ENCODE measurements at places on chromosomes 2 and 18. TPM values are rescaled to one million over a fixed set of nuclear protein-coding genes. Genes with fewer than 3 reads are reported as not detected.

- DNase-seq: no peak
Observed at GRCh38 chr18:45527891-45528290, 87.4 kb upstream of the SLC14A2 start.

GRCh38 chr18:48639772-48640432 lies 101.1 kb downstream of the CTIF start:
- DNase-seq: no peak

- no peak for DNase-seq
Observed at GRCh38 chr18:43012951-43013350, 102.5 kb downstream of the RIT2 start.

DNA sequence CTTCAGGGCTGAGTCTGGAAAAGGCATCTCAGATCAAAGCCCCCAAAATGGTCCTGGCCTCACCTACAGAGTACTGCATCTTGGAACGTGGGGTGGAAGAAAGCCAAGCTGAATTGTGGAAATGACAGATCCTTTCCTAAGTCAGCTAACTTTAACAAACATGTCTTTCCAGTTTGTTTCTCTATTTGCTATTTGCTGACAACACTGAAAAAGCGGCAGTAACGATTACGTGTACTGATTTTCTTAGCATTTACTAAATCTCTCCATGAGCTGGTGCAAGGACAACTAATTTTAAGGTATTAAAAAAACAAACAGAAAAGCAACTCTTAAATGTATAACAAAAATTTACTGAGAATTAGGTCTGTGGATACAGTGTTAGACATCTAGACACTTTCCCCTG lies 1.1 kb downstream of the HIBCH start:
- DNase-seq: no peak

- no peak for DNase-seq
Observed at GRCh38 chr2:26959331-26959730, 11.1 kb upstream of the MAPRE3 start.

DNA sequence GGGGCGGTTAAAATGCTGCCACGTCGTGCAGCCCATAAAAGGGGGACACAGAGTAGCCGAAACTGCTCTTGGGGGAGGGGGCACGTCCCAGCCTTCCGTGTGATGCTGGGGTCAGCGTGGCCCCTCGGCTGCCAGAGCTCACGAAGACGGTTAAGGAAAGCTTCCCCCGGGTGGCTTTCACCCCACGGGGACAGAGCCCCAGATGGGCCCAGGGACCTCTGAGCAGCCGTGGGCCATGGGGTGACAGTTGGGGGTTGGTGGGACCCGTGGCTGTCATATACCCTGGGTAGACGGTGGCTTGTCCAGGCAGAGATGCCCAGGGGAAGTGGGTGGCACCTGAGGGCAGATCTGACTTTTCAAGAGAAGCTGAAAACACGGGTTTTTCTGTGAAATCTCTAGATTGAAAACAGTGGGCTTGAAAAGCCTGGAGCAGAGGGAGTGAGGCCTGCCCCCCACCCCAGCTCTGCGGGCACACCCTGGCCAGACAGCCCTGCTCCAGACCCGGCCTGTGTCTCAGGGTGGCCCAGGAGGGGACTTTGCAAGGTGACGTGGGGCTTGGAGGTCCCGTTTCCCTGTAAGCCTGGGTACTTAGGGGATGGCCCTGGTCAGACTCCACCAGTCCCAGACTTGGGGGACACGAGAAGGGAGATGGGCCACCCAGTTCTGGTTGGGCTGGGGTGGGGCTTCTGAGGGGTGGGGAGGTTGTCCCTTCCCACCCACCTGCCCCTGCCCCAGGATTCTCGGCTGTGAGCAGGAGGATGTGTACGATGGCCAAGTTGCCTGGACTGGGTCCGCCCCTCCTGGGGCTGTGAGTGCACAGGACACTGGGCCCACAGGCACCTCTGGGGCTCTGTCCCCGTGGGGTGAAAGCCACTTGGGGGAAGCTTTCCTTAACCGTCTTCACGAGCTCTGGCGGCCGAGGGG lies 652 bp downstream of the NEU4 start:
- DNase-seq: peak; percentile 59

DNA sequence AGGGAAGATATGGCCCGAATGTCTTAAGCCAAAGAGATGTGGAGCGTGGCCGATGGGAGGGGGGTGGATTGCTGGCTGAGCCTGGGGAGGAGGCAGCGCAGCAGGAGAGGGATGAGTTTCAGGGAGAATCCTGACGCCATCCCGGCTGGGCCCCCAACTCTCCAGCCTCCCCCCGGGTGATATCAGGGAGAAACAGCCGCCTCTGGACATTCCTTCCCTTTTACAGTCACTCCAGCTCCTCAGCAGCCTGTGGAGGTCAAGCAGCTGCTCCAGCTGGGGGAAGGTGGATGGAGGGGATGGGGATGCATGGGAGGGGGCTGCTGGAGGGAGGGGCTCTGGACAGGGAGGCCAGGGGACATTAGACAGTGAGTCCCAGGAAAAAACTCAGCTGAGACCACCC lies 9.5 kb upstream of the DES start:
- DNase-seq: no peak

DNA sequence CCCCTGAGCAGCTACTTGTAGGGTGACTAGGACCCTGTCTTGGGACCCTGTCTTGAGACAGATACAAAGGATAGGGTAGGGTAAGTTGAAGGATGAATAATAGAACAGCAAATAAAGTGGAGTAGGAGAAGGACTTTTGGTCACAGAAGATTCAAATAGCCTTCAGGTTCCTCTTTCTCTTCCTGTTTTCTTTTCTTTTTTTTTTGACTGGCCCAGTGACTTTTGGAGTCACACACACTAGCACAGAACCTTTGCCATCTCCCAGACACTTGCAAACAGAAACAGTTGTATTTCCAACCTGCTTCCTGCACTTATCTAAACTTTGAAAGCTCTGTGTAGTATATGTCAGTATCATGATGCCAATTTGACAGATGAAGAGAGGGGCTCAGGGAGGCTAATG lies 108.2 kb downstream of the TDRD15 start:
- no peak for DNase-seq

DNA sequence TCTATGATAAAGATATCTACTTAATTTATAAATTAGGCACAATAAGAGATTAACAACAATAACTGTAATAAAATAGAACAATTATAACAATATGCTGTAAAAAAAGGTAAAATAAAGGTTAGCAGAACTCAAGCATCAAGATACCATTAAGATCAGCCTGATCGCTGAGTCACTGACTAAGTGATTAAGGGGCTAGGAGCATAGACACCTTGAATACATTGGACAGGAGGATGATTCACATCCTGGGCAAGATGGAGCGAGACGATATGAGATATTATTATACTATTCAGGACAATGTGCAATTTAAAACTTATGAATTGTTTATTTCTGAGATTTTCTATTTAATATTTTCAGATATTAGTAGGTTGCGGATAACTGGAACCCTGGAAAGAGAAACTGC lies 1277.8 kb upstream of the ZEB2 start:
- DNase-seq: no peak

- DNase-seq: no peak
Observed at GRCh38 chr2:217261452-217261851, 401.6 kb upstream of the TNP1 start.

DNA sequence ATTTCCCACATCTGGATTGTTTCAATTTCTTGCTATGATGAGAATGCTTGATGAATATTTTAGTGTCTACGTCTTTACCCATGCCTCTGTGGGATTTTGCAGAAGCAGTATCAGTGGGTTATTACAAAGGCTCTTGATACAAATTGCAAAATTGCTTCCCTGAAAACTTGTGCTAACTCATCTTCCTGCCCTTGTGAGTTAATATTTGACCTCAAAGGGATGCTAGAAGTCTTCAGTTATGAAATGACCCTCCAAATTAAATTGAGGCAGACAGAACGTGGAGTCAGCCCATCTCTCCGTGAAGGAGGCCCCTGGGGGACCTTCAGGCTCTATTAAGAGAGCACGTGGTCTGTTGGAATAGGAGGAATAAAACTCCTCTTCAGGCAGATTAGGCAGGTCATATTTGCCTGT lies 239.2 kb upstream of the HS6ST1 start:
- DNase-seq: no peak

GRCh38 chr2:203352604-203353255 lies 24.5 kb downstream of the ABI2 start:
- DNase-seq: no peak

DNA sequence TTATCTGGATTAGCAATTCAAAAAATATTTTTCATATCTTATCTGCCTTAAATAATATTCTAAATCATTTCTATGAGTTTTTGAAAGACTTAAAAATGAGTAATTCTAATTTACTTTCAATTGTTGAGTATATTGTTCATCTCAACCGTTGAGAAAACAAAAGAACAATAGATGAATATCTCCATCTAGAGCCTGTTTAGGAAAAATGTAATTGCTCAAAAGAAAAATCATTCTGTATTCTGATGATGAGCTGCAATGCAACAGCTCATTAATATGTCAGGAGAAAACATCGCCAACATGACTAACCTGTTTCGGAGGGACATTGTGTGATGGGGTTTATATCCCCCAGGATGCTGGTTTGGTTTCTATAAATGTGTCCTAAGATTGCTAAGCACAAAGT lies 417.6 kb downstream of the SUCLG1 start:
- DNase-seq: no peak

DNA sequence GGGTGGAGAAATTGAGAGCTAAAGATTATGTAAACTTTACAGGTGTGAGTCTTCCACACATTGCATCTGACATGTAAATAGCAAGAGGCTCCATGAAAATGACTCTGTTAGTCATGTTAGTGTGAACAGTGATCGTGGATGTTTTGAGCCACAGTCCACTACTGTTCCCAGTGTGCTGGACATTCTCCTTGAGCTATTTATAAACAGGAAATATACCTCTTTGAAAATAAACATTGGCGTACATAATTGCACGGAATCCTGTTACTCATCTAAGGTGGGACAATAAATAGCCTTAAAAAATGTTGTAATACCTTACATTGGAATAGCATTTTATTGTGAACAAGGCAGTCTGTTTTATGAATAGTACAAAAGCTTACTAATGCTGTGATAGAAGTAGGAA lies 37.0 kb downstream of the LIMS1 start:
- no peak for DNase-seq

The AMER3 gene
- total RNA-seq: not detected

The FZD7 gene
- 0.48 TPM for total RNA-seq

The DTNA gene
- 29.4 TPM for total RNA-seq

The C2orf92 gene
- 3.7 TPM for total RNA-seq

The DSG1 gene
- total RNA-seq: 0.43 TPM

The POTEC gene
- total RNA-seq: not detected

The CCDC74B gene
- not detected for total RNA-seq

The E2F6 gene
- 5.6 TPM for total RNA-seq

The RNU2-63P gene
- 2.0 TPM for total RNA-seq
